ENCODE measurements at places on chromosomes 1 and 21.

- DNase-seq: no peak
Observed at GRCh38 chr21:33634254-33634653, 7.3 kb downstream of the CRYZL1 start.

DNA sequence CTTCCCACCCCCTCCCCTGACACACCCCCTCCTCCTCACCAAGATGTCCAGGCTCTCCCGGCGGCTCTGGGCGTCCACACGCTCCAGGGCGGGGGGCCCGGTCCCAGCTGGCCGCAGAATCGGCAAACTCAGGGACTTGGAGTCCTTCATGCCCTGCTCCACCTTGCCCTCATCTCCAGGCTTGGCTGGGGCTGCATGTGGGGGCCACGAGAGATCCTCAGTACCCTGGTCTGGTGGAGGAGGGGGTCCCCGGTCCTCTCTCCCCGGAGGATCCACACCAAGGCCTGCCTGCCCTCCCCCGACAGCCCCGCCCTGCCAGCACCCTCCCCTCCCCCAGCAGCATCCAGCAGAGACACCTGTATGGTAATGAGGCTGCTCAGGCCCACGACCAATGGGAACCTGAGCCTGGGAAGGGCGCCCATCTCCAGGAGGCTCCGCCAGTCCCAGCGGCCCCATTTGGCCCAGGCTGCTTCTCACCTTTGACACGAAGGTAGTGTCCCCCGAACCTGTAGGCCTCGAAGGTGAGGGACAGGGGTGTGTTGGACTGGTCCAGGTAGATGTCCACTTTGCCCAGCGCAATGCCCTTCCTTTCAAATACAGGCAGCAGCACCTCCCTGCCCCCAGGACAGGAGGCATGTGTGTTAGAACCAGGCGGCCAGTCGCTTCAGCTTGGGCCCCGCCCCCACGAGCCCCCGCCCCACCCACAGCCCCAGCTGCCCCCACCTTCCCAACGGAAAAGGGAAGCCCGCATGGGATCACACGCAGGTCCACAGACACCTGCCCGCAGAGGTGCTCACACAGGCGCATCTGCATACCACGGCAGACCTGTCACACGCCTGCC is 8.2 kb upstream of the TNFRSF25 start:
- no peak for DNase-seq

DNA sequence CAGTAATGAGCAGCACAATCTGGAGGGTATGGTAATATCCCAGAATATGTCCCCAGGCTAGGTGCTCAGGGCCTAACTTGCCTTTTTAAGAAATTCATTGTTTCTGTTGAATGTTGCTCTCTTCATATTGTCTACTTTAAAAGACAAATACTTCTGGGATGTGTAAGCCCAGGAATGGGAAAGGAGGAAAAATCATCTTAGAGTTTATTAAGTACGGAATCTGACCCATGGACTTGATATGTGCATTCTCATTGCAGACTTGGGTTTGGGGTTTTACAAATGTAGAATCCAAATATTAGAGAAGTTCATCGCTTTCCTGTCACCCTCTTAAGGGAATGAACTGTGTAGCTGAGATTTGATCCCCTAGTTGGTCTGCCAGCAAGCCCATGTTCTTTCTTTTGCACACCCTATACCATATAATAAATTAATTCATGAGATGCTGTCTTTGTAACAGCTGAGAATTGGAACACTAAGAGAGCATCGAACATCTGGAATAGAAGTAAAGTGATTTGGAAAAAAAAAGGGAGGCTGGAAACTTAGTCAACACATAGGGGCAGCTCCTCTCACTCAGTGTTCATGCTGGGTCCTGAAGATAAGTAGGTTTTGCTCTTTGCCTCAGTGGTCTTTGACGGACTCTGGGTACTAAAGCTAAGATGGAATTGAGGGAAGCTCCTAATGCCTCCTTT is 235.8 kb upstream of the C1orf105 start:
- no peak for DNase-seq

GRCh38 chr1:12745992-12746323 is at the start of gene CFAP107:
Gene CFAP107 (plus strand): TSS chr1:12746200. CDS start chr1:12746431, 231 bp downstream.
- DNase-seq: no peak

GRCh38 chr1:185996211-185996610 is 262.0 kb downstream of the HMCN1 start:
- DNase-seq: no peak

GRCh38 chr1:11341901-11342552 is 69.0 kb downstream of the UBIAD1 start:
- DNase-seq: no peak

- DNase-seq: no peak
Observed at GRCh38 chr1:206974140-206974539, 3.9 kb upstream of the FCAMR start.

Data from activated naive CD4-positive, alpha-beta T cell (primary cell).